ENCODE measurements at places on chromosomes 4 and X.

DNA sequence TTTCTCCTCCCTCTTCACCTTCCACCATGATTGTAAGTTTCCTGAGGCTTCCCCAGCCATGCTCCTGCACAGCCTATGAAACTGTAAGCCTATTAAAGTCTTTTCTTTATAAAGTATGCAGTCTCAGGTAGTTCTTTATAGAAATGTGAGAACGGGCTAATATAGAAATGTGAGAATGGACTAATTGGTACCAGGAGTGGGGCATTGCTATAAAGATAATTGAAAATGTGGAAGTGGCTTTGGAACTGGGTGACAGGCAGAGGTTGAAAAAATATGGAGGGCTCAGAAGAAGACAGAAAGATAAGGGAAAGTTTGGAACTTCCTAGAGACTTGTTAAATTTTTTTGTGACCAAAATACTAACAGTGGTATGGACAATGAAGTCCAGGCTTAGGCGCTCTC lies 959.3 kb downstream of the SH3BGRL start:
- DNase-seq = no peak

- DNase-seq = peak; percentile 54
Measured at GRCh38 chr4:107719207-107719921, 670 bp downstream of the PAPSS1 start.

- no peak for DNase-seq
Measured at GRCh38 chrX:130039847-130040246, 57.4 kb downstream of the BCORL1 start.

GRCh38 chr4:104868958-104869357 lies 277.7 kb upstream of the TET2 start:
- DNase-seq = no peak

- DNase-seq = no peak
Measured at GRCh38 chrX:68763481-68763880, 65.3 kb upstream of the EFNB1 start.

DNA sequence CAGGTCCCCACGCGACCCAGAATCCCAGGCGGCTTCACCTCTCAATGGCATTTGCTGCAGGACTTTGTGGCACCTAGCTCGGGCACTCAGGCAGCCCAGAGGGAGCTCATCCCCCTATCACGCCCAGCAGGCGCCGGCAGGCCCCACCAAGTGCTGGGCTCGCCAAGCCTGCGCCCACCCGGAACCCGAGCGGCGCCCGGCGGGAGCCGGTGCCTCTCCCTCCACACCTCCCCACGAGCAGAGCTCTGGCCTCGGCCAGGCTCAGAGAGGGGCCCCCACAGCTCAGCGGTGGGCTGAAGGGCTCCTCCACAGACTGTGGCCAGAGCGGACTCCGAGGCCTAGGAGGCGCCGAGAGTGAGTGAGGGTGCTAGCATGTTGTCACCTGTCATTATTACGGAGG lies 286.3 kb downstream of the PDHA2 start:
- no peak for DNase-seq

GRCh38 chr4:111399623-111400022 lies 745.6 kb upstream of the FAM241A start:
- DNase-seq = no peak

DNA sequence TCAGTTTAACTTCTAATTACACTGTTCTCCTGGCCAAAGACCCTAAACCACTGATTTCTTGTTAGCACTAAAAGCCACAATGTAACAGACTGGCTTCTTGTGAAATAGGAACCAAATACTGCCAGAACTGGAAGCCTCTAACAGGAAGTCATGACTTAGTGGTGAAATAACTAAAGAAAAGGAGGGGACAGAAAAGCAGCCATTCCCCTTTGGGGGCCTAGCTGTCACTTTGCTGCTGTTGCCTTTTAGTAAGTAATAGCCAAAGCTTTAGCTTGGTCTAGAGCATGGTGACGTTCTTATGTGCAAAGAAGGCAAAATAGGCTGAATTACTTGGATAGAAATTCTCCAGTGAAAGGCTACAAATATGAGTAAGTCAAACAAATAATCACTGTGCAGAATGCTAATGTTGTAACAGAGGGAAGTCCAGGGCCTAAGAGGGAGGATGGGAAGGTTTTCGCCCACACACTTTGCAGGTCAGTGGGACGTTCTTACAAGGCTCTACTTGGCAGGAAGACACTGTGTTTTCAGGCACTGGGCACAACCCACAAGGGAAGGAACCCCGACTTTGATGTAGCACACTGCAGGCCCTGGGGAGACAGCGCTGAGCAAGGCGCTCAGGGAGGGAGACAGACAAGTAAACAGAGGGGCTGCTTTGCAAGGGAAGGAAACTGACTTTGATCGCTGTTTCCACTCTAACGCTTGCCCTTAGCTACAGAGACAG lies 16.7 kb downstream of the GAB3 start:
- peak; percentile 88 for DNase-seq

DNA sequence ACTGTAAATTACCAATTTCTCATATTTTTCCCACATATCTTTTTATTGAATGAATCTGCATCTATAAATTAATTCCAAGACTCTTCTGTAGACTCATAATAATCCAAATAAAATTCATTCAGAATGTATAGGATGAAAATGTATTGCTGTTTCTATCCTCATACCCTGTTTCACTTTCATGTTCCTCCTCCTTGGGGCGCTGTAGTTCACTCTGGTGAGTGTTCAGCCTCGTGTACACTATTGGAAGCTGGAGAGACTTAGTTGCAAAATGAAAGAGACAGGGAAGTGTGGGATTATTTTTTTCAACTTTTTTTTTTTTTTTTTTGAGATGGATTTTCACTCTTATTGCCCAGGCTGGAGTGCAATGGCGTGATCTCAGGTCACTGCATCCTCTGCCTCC lies 296.1 kb downstream of the TLL1 start:
- no peak for DNase-seq
